ENCODE measurements at places on chromosomes 2 and 18. TPM values are rescaled to one million over a fixed set of nuclear protein-coding genes. Genes with fewer than 3 reads are reported as not detected.

RAPGEF4 gene
- 6.2 TPM for total RNA-seq

ITGA4 gene
- 5.9 TPM for total RNA-seq

SPC25 gene
- not detected for total RNA-seq

TMEM37 gene
- not detected for total RNA-seq

DNA sequence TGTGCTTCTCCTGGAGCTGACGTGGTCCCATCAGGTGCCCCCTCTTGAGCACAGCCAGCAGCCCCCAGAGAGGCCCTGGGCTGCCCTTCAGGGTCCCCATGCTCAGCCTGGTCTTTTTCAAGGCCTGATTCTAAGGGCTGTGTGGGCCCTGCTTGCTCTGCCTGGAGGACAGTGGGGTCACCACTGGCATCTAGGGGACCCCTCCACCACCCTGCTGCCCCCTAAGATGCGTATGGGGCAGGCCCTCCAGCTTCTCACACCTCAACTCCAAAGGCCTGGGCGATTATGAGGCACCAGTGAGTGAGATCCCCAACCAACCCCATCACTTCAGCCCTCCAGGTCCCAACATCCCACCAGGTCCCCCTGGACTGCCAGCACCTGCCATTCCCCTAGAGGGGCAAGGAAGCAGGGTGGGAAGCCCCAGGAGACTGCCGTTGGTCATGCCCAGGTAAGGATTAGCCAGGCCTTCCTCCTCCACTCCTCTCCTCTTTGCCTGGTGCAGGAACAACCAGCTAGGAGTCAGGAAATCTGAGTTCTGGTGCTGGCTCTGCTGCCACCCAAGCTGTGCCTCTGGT lies 114.4 kb downstream of the SMAD7 start:
- ATAC-seq = no peak

DNA sequence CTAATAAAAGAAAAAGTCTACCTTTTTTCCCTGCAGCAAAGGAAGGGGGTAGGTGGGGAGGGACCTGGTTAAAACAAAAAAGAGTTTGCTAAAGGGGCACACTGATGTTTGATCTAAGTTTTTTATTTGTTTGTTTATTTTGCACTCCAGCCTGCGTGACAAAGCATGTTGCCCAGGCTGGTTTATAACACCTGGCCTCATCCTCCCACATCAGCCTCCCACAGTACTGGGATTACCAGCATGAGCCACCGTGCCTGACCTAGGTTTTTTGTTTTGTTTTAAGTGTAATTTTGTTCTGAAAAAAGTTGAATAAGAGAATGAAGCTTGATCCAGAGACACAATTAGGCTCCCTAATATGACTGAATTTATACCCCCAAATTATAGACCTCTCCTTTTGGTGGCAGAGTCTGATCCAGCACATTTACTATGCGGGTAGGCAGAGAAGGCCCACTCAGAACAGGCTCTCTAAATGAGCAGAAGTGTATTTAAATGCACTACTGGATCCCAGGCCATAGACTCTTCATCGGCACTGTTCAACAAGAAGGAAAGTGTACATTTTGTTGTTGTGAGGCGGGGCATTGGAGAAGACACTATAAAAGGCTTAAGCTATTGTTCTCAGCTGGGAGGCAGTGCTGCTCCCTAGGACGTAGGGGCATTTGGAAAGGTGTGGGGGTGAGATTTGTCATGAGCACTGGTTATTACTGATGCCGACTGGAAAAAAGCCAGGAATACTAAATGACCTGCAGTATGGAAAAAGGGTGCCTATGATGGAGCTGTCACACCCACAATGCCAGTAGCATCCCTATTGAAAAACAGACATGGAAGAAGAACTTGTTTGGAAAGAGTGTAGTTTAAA lies 32.4 kb downstream of the MRPS9 start:
- no peak for ATAC-seq

DNA sequence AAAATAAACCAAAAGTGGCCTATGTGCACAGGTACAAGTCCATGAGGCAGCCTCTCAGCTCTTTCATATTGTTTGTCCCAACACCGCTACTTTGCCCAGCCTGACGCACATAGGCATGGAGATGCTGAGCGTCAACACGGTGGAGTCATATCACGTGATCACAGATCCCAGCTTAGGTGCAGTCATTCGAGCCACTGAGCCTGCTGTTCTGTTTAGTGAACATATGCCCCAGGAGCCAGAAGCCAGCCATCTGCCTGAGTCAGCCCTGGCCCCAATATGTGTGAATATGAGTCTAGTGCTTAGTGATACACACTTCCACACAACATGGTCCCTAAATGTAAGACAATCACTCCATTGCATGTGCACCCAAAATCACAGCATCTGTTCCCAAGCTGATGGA lies 88.2 kb upstream of the LCLAT1 start:
- ATAC-seq = no peak

DNA sequence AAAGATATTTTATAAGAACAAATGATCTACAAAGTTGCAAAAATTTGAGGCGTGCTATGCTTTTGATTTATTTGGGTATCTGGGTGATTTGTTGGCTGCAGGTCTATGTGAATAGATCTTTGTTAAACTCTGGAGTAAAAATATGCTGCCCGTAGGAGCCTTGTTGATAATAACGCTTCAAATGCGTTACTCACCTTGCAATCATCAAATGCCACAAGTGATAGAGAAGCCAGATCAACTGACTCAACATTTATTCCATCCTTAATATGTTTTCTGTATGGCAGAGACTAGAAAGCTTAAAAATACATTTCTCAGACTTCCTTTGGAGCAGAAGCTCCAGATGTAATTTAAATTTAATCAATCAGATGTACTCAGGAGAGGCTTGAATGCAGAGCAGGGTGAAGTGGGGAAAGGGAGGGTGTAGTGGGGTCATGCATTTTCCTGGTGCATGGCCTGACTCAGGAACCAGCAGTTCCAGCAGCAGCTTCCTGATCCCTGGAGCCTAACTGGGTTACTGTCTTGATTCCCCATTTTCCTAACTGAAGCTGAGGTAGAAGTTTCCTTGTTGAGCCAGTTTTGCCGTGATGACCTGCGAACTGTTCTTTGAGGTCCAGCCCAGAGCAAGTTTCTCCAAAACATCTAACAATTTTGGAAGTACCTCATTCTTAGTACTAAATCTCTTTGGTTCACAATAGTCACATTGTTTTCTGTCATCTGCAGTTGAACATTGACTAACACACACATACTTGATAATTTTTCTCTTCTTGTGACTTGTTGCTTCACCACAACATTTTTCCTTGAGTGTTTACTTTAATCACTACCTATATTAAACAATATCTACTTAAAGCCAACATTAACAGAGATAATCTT lies 284.7 kb upstream of the CWC22 start:
- ATAC-seq = no peak

DNA sequence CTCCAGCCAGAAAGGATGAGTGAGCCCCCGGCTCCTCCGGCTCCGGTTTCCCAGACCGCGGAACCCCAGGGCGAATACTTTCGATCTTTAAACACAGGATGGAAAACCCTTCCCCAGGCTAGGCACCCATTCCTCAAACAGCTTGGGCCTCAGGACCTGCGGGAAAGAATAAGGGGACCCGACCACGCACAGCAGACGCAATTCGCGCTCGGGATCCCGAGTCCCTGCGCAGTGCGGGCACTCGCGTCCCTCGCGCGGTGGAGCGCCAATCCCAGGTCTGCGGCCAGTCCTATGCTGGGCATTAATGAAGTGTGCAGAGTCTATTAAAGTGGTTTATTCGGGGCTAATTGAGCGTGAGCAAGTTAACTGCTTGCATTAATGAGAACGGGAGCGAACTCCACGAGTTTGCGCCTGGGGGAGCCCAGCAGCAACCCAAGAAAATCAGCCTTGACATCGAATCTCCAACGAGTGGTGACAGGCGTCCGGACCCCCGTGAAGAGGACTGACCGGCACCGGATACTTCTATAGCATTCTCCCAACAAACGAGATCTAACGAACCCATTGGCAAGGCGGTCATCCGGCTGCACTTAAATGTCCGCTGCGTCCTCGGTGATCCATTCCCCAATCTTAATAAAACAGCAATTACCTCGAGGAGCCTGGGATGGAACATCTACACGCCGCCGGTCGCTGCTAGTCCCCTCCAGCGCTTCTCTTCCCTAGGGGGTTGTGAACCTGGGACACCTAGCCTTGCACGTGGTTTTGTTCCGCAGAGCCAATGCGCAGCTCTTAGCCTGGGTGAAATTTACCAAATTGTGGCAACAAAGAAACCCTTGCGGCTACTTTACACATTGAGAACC lies 1.6 kb downstream of the OSR1 start:
- ATAC-seq = no peak

Measured in gastroesophageal sphincter (tissue), 4 donors.